ENCODE measurements at places on chromosomes 12 and 14.

GRCh38 chr12:55703901-55704761 lies 3.6 kb downstream of the ITGA7 start:
- DNase-seq, result peak; percentile 54

DNA sequence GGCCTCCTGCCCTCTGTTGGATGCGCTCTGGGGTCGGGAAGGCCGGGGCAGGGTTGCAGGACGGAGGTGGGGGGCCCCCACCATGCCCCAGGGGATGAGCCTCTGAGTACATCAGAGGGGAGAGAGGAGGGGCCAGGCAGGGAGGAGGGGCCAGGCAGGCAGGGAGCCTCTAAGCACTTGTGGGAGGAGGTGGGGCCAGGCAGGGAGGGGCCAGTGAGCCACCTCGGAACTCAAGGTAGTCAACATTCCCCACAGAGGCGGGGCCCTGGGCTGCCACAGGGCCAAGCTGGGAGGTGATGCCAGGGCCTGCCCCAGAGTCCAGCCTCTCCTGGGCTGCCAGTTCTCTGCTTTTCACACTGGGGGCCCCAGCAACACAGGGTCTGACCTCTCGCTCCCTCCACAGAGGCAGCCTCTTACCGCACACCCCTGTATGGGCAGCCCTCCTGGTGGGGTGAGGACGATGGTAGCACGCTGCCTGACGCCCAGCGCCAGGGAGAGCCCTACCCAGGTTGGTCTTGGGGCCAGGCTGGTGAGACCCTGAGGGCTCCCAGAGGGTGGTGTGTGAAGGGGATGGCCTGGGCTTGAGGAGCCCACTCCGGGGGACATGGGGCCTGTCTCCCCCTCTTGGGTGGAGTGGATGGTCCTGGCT lies 17.4 kb downstream of the CEP170B start:
- no peak for DNase-seq

GRCh38 chr12:52181746-52182145 lies 10.1 kb downstream of the KRT80 start:
- DNase-seq, result peak; percentile 85

GRCh38 chr12:93468008-93468371 lies 676 bp downstream of the MRPL42 start:
- no peak for DNase-seq

DNA sequence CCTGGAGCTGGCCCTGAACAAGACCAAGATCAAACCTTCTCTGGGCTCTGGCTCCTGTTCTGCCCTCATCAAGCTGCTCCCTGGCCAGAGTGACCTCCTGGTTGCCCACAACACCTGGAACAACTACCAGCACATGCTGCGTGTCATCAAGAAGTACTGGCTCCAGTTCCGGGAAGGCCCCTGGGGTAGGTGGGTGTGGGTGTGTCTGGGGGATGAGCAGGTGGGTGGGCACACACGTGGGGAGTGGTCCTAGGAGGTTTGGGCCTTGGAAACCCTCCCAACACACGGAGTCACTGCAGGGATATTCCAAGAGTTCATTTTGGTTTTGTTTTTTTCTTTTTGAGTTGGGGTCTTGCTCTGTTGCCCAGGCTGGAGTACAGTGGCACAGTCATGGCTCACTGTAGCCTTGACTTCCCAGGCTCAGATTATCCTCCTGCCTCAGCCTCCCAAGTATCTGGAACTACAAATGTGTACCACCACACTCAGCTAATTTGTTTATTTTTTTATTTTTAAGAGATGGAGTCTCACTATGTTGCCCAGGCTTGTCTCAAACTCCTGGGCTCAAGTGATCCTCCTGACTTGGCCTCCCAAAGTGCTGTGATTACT lies 16.5 kb downstream of the PLBD2 start:
- no peak for DNase-seq

GRCh38 chr12:6347367-6348338 lies 5.8 kb upstream of the TNFRSF1A start:
- peak; percentile 68 for DNase-seq
